ENCODE measurements at places on chromosomes 12 and 14. TPM values are rescaled to one million over a fixed set of nuclear protein-coding genes. Genes with fewer than 3 reads are reported as not detected.

OTOGL gene
- total RNA-seq, result not detected

PPP4R4 gene
- total RNA-seq, result 1.2 TPM

DNA sequence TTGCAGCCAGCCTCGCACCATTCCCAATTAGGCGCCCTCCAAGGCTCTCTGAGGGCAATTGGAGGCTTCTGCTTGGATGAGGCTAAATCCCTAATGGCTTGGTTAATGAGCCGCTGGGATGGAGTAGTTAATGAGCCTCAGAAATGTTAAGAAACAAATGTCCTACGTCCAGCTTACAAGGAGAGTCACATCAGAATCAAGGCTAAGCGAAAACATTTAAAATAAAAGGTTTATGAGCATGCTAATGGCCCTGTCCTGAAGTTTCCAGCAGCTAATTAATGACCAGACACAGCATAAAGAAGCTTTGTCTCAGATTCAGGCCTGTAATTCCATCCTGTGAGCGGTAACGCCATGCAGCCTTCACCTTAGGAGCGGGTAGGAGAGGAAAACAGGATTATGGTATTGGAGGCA lies 200.7 kb upstream of the BCL2L14 start:
- no peak for DNase-seq

- DNase-seq, result no peak
These were observed 42.0 kb downstream of the CKB start for GRCh38 chr14:103480595-103480994.
